ENCODE measurements at places on chromosomes 2 and 18.

DNA sequence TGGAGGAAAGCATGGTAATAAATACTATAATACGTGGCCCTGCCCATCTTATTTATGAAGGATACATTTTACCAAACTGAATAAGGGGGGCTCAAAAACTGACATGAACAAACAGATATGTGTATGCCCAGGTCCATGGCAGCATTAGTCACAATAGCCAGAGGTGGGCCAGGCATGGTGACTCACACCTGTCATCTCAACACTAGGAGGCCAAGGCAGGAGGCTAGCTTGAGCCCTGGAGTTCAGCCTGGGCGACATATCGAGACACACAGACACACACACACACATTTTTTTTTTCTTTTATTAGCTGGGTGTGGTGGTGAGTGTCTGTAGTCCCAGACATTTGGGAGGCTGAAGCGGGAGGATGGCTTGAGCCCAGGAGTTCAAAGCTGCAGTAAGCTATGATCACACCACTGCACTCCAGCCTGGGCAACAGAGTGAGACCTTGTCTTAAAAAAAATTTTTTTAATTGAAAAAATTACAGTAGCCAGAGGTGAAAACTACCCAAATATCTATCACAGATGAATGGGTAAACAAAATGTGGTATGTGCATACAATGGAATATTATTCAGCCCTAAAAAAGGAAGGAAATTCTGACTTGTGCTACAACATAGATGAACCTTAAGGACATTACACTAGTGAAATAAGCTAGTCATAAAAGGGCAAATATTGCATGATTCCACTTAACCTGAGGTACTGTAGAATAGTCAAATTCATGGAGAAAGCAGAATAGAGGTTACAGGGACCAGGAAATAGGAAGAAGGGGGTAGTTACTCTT lies 8.0 kb downstream of the ATP8B1 start:
- peak; percentile 24 for DNase-seq

GRCh38 chr2:112846031-112846430 lies 9.5 kb upstream of the IL1B start:
- no peak for DNase-seq

DNA sequence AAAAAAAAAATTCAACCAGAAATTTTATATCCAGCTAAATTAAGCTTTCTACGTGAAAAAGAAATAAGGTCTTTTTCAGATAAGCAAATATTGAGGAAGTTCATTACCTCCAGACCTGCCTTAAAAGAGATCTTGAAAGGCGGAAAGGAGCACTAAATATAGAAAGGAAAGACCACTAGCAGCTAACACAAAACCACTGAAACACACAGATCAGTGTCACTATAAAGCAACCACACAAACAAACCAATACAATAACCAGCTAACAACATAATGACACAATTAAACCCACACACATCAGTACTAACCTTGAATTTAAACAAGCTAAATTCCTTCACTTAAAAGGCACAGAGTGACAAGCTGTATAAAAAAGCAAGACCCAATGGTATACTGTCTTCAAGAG lies 958.3 kb downstream of the TSN start:
- no peak for DNase-seq

- no peak for DNase-seq
These were observed 103.7 kb downstream of the RBMS1 start for GRCh38 chr2:160389875-160390274.

- peak; percentile 26 for DNase-seq
These were observed 7.6 kb downstream of the ESPNL start for GRCh38 chr2:238107525-238108422.

All from RPMI7951 (cell line).